Substantia nigra (tissue), 51 donors: ENCODE measurements at places on chromosomes 7 and 10.

- no peak for DNase-seq
These were observed 42.5 kb downstream of the CCDC71L start for GRCh38 chr7:106618480-106618879.

DNA sequence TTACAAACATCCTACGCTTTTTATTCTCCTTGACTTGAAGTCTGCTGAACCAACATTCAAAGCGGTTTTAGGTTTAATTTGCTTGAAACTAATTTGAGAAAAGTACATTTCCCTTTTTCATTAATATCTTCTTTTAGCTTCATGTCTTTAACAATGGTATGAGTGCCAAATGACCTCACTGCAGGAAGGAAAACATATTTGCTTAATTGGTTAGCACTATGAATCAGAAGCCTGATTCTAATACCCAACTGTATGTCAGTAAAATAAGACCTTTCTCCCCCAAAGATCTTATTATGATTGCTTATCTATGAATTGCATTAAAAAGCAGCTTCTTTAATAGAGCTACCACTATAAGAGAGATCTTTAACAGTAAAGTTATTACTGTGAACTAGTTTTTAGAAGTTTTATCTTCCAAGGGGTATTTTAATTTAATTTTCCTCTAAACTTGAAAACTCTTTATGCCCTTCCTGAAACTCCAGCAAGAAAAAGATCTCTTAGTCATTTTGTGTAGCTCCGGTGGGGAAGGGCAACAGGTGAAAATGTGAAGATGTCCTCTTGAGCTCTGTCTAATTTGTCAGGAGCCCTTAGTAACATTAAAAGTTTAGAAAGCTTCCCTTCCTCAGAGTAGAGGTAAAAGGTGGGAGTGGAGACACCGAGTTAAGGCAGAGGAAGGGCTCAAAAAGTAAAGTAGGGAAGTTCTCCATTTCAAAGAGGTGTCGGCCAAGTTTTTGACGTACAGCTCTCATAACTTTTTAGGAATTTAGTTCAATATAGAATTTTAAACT lies 6.1 kb downstream of the COL1A2 start:
- DNase-seq, result no peak

- peak; percentile 60 for DNase-seq
These were observed 166.8 kb upstream of the ASAH2 start for GRCh38 chr10:50417886-50418830.

- DNase-seq, result no peak
These were observed 23.6 kb downstream of the VIPR2 start for GRCh38 chr7:159121068-159121467.

GRCh38 chr7:158695726-158696452 lies 8.7 kb downstream of the NCAPG2 start:
- peak; percentile 64 for DNase-seq

DNA sequence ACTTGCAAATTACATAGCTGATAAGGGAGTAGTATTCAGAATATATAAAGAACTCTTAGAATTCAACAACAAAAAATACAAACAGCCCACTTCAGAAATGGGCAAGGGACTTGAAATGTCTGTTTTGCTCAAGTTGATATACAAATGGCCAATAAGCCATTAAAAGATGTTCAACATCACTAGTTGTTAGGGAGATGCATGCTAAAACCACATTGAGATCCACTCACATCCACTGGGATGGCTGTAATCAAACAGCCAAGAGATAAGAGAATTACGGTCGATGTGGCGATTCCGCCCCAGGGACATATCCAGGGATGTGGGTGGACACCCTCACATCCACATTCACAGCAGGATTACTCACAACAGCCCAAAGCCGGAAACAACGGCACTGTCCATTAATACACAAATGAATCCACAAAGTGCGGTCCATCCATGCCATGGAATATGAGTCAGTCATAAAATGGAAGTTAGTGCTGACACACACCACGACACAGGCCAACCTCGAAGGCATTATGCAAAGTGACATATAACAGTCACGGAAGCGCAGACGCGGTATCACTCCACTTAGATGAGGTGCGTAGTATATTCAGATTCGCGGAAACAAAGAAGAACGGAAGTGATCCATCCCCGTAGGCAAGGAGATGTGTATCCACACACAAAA lies 227.8 kb downstream of the DNAJB6 start:
- no peak for DNase-seq

GRCh38 chr10:95756041-95756761 lies at the start of gene ENTPD1:
ENTPD1 (plus strand) TSS chr10:95756163; CDS start chr10:95756240, 77 bp downstream.
- peak; percentile 3 for DNase-seq

DNA sequence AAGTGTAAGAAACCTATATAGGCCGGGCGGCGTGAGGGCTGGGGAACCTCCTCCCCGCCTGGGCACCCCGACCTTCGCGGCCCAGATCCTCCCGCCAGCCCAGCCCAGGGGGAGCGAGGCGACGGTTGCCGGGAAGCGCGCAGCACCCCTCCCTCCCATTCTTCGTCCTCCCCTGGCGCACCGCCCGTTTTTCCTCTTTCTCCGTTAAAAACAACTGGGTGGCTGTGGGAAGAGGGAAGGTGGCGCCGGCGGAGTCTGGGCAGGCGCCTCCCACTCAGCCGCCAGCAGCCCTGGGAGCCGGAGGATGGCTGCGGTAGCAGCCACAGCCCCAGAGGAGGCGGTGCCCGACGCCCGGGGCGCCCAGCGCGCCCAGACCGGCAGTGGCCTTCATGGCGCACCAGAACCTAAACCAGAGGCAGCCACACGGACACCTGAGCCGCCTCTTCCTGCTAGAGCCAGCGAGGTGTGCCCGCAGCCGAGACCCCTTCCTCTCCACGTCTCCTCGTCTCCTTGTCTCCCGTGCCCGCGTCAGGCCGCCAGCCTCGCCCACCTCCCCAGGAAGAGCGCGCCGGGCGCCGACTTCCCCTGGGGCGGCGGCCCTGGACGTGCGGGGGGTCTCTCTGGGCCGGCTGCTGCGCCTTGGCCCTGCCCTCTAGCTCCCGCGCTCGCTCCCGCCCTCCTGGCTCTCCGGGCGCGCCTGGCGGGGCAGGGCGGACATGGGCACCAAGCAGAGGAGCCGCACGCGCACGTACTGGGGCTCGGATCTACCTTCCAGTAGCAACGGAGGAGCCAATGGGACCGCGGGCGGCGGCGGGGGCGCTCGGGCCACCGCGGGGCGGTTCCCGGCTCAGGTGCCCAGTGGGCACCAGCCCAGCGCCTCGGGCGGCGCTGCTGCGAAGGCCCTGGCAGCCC lies 32.8 kb upstream of the SFTPD start:
- no peak for DNase-seq
